ENCODE measurements at places on chromosomes 7 and 10.

DNA sequence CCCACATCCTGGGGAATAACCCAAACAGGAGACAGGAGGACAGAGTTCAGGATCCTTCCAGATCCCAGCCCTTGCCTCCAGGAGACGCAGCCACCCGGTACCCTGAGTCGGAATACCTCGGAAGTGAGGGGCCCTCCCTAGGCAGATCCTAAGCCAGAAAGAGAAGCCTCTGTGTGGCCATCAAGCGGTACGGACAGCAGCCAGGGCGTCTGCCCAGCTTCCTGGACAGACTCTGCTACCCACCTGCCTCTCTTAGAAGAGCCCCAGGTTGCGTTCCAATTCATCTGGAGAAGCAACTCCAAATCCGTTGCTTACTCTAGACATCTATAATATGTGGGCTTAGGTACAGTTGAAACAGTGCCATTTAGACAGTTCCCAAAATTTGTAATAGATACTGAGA is 220.2 kb upstream of the SH2B2 start:
- no peak for DNase-seq

GRCh38 chr10:79142064-79142491 is 73.3 kb downstream of the ZMIZ1 start:
- no peak for DNase-seq

GRCh38 chr7:159091041-159091440 is 53.6 kb downstream of the VIPR2 start:
- DNase-seq, result no peak

DNA sequence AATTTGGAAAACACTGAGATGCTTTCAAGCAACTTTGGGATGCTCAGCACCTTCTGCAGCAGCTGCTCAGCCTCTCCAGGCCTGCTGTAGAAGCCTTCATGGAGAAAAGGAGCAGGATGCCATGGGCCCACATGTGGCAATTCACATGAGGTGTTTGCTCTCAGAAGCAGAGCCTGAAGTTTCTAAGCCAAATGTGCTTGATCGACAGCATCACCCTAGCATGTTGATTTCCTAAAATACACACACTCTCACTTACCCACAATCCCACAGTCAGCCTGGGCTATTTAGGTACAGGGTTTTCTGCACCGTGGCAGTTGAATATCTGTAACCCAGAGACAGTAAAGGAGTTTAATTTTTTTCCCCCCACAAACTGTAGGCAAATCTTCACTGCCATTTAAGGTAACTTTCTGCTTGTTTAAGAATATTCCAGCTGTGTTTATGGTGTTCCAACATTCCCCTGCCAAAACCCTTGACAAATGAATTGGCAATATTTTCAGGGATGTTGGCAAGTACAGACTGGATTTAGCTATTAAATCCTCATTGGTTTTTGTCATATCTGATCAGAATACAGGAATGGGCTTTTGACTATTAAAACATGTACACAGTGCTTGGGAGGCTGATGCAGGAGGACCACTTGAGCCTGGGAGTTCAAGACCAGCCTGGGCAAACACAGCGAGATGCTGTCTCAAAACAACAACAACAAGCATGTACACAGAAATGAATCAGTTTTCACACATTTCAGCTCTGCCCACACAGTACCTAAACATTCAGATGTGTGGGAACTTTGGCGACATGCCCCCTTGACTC is 244.2 kb downstream of the CELF2 start:
- no peak for DNase-seq

GRCh38 chr10:110747609-110748464 is 103.7 kb downstream of the RBM20 start:
- DNase-seq, result no peak

DNA sequence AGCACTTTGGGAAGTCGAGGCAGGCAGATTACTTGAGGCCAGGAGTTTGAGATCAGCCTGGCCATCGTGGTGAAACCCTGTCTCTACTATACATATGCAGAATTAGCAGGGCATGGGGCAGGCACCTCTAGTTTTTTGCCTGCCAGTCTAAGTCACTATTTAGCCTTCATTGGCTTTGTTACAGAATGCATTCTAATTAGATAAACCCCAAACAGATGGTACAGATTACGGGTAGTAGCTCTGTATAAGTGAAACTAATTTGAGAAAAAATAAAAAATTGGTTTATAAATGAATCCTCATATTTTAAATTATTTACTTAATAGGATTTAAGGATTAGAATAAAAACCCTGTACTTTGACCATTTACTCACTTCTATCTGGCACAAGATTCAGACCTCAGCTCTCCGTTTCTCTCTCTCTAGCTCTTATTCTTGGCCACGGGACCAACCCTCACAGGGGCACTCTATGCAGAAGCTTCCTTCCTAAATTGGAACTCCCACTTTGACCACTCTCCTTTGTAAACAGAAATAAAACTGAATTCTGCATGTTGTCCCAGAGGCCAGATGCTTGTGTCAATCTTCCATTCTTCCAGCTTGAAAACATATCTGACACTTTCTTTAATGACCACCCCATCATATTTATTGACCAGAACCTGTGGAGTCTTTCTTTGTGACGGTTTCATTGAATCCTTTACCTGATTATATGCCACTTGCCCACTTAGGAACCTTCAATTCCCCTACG is 26.8 kb downstream of the BET1 start:
- DNase-seq, result no peak

- no peak for DNase-seq
Observed at GRCh38 chr10:7561216-7561893, 105.4 kb downstream of the ITIH5 start.

- DNase-seq, result no peak
Observed at GRCh38 chr10:4717670-4718069, 108.3 kb upstream of the AKR1E2 start.

DNA sequence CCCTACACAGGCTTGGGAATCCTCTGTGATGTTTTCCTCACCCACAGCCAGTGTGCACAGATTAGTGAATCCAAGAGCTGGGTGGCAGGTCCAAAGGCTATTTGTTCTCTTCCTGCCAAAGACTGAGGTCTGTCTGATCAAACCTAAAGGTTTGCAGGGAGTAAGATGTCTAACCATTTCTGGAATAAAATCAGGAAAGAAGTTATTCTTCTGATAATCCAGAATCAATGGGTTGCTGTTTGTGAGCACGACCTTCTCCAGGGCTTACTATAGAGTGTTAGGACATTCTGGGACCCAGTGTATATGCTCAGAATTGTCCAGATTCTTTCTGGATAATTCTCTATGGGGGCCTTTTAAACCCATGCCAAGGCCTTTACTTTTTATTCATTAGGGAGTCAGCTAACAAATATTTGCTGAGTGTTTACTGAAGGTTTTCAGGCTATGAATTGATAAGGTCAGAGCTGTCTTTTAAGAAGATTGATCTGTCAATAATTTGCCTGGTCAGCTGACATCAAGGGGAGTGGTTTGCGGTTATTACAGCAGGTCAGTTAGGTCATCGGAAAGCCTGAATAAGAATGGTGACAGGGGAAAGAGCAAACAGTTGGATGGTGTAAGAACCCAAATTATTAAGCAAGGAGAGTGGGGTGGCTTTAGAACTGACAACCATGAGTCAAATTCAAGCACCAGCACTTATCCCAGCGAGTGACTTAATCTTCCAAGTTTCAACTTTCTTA is 7.5 kb upstream of the TECTB start:
- no peak for DNase-seq

- DNase-seq, result no peak
Observed at GRCh38 chr7:67758551-67758950, 761.9 kb downstream of the TYW1 start.

GRCh38 chr7:37908221-37908788 is 8.3 kb downstream of the SFRP4 start:
- DNase-seq, result no peak

- no peak for DNase-seq
Observed at GRCh38 chr10:116311016-116311415, 13.2 kb upstream of the CCDC172 start.

Measured in HT-29 (cell line).